Epithelial cell of proximal tubule (primary cell): ENCODE measurements at places on chromosomes 5 and 9. TPM values are rescaled to one million over a fixed set of nuclear protein-coding genes. Genes with fewer than 3 reads are reported as not detected.

GRCh38 chr9:74431467-74431866, 65.7 kb upstream of the RORB start:
- no peak for DNase-seq

- no peak for DNase-seq
These were observed 199.4 kb downstream of the ESM1 start for GRCh38 chr5:54785729-54786591.

Gene OR1J2
- not detected in 2 replicates for total RNA-seq

DNA sequence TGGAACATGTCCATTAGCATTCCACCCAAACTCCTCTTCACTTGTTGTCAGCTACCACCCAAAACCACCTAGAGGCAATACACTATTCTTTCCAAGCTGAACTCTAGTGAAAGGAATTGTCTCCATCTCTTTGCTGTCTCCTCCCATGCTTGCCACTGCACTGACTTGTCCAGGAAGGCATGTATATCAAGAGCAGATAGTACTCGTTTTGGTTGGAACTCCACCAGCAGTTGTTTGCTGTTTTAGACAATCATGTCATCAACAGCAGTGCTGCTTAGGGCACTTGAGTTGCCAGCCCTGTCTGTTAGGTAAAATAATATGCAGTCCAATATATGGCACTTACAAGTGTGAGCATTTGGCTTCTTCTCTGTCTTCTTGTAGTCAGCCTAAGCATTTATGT, 80.0 kb upstream of the SAP30L start:
- DNase-seq, result no peak

DNA sequence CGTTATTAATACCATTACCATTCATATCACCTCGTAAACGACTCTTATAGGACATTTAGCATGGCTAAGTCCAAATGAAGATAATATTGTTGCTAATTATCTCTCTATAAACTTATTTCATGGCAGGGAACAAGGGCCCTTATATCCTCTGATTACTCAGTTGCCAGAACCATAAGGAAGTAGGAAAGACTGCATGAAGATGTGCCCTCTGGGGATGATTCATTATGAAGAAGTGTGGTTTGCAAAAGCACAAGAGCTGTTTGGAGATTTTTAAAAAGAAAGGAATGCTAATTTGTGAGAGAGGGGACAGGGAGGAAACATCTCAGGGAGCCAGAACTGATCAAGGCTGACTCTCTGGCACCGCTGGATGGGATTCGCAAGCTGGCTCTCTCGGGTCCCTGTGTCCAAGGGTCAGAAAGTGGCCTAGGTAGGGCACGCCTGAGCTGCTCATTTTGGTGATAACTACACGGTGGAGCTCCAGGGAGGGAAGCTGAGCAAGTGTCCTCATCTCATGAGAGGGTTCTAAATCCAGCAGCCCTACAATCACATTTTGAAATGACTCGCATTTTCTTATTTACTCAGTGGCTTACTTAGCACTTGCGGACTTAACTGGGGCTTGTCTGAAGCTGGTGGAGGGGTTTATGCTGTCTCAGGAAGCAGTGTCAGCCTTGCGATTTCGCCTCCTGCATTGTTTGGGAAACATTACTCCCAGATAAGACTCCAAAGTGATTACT, 136.8 kb downstream of the C5orf15 start:
- DNase-seq, result no peak

- DNase-seq, result no peak
These were observed 91.4 kb upstream of the RANBP6 start for GRCh38 chr9:6106711-6107339.

Gene FAM193B
- 22.4 and 36.4 TPM in 2 replicates for total RNA-seq

Gene TMED9
- total RNA-seq, result 92.0 and 102 TPM in 2 replicates

DNA sequence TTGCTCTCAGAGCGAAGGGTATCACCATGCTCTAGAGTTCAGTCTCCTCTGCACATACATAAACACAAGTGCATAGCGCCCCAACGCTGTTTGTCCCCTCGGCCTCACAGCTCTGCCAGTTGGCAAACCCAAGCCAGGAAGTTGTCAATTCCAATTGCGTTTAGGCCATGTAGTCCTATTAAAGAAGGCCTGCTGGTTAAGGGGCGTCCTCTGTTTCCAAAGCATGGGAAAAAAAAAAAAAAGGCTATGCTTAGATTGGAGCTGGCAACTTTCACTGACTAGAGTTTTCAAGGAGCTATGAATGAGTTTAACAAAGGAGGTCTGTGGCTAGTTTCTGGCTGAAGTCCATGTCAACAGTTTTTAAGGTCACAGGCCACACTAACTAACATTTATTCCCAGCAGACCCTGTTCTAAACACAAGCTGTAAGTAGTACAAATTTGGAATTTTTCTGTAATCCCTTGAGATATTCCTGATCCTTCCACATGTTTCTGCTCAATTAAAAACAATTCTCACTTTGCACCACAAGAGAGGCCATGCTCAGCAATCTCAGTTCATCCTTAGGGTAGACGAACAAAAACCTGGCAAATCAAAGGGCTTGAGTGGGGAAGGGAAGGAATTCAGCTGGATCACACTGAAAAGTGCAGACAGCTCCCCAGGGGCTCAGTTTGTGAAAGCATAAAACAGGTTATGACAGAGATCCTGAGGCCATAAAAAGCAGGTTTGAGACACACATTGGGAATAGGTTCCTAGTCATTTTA, 187.7 kb downstream of the DENND1A start:
- DNase-seq, result no peak

GRCh38 chr9:115063058-115063845, 54.7 kb downstream of the TNC start:
- DNase-seq, result no peak

Gene UGT3A1
- total RNA-seq, result 0.12 TPM in 1 of 2 replicates, not detected in the other

GRCh38 chr9:129327552-129328328, 149.7 kb upstream of the IER5L start:
- DNase-seq, result no peak

GRCh38 chr5:82738681-82739269, 338.4 kb downstream of the TMEM167A start:
- DNase-seq, result no peak

DNA sequence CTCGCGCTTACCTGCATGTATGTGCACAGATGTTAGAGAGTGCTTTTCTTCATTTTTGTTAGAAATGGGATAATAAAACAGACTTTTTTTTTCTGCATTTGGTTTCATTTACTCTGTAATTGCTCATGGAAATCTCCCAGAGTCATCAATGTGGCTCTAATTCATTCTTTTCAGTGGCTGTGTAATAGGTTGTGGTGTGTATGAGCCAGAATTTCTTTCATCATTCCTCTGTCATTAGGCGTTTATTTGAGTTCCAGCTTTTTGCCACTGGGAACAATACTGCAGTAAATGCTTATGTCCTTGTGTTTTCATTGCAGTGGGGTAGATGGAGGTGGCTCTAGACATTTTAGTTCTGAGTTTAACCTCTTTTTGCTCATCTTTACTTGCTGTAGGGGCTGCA, 118.9 kb downstream of the NXNL2 start:
- DNase-seq, result no peak

Gene GBGT1
- total RNA-seq, result 9.8 and 10.0 TPM in 2 replicates

DNA sequence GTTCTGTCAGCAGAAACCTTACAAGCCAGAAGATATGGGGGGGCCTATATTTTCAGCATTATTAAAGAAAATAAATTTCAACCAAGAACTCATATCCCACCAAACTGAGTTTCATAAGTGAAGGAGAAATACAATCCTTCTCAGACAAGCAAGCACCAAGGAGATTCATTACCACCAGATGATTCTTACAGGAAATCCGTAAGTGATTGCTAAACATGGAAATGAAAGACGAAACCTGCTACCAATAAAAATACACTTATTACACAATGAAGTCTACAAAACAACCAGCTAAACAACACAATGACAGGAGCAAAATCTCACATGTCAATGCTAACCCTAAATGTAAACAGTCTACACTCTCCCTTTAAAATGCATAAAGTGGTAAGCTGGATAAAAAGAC, 17.8 kb upstream of the C9orf72 start:
- no peak for DNase-seq

DNA sequence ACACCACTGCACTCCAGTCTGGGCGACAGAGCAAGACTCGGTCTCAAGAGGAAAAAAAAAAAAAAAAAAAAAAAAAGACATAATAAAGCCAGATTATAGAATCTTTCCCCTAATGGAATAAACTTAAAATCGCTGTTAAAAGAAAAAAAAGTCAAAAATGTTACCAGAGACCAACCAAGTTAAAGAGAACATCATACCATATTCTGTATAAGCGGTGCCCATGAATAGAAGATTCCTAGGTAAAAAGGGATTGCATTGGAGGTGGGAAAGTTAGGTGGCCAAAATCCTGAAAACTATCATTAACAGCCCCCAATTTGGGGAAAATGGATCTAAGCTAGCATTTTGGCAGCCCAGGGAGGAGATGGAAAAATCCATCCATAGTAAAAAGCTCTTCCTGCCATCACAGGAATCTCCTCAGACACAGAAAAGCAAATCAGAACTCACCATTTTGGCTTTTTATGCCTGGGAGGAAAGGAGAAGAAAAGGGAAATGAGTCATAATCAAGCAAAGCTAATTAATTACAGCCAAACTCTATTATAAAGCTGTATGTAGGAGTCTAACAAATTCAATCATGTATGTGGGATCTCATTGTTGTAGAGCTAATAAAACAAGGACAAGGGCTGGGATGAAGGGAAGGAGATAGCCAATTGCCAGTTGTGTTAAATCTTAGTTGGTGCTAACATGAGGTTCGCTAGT, 363.8 kb downstream of the ARL15 start:
- no peak for DNase-seq

- no peak for DNase-seq
These were observed 106.5 kb upstream of the PRRC1 start for GRCh38 chr5:127410959-127411358.

DNA sequence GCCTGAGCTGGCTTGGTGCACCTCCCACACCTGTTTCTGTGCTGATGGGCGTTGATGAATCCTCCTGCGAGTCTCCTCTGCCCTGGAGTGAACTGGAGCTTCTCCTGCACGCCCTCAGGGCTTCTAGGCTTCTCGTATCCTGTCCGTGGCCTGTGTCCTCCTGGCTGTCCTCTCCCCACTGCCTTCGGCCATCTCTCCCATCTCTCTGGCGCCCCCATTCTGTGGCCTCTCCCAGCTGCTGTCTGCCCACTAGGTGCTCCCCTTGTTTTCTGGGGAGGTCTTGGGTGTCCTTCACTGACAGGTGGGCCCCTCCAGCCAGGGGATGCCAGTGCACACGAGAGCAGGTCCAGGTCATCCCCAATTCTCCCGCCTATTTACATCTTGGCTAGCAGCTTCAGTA, 28.8 kb downstream of the AHRR start:
- no peak for DNase-seq

Gene GABRA6
- total RNA-seq, result not detected in 2 replicates

Gene TEK
- not detected in 2 replicates for total RNA-seq

Gene STPG3
- total RNA-seq, result not detected in 2 replicates

DNA sequence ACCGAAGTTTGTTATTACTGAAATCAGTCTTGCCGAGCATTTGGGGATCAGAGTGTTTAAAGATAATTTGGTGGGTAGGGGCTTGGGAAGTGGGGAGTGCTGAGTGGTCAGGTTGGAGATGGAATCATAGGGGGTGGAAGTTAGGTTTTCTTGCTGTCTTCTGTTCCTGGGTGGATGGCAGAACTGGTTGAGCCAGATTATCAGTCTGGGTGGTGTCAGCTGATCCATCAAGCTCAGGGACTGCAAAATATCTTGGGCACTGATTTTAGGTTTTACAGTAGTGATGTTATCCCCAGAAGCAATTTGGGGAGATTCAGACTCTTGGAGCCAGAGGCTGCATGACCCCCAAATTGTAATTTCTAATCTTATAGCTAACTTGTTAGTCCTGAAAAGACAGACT, 5.4 kb upstream of the ANKRD31 start:
- DNase-seq, result no peak

DNA sequence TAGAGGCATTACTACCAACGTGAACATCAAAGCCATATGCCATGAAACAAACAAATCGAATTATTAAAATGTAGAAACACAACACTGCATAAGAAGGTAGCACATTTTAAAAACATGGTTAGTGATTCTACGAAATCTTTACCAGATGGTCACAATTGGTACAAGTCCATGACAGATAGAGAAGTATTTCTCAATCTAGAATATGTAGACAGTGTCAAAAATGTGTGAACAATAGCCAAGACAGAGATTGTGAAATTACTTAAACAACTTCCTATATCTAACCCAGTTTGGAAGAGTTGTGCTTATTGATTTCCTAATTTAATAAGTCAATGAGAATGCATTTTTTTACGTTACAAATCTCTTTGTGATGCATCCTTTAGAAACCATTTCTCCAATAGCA, 1121.6 kb downstream of the MAT2B start:
- no peak for DNase-seq

- no peak for DNase-seq
These were observed 949.7 kb upstream of the NUDT12 start for GRCh38 chr5:104512063-104512825.

- no peak for DNase-seq
These were observed 1.9 kb upstream of the RIC1 start for GRCh38 chr9:5626727-5627634.

- no peak for DNase-seq
These were observed 29.3 kb upstream of the COL5A1 start for GRCh38 chr9:134612309-134612708.

GRCh38 chr5:177609076-177610059, 9.4 kb downstream of the B4GALT7 start:
- no peak for DNase-seq

- DNase-seq, result no peak
These were observed 67.6 kb downstream of the GHR start for GRCh38 chr5:42490831-42491230.

DNA sequence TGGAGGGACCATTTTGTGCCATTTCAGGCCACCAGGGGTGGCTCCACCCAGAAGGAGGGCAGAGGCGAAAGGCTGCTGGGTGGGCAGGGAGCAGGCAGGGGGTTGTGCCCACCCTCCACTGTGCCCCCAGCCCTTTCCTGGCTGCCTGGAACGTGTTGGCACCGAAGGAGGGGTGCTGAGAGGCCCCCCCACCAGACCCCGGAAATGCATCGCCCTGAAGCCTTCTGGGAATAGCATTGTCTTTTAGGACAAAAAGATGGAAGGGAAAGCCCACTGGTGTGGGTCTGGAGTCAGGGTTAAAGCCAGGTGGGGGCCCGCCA, 5.1 kb downstream of the NOXA1 start:
- no peak for DNase-seq
